G401 (cell line): ENCODE measurements at places on chromosomes 7 and 10. TPM values are rescaled to one million over a fixed set of nuclear protein-coding genes. Genes with fewer than 3 reads are reported as not detected.

DNA sequence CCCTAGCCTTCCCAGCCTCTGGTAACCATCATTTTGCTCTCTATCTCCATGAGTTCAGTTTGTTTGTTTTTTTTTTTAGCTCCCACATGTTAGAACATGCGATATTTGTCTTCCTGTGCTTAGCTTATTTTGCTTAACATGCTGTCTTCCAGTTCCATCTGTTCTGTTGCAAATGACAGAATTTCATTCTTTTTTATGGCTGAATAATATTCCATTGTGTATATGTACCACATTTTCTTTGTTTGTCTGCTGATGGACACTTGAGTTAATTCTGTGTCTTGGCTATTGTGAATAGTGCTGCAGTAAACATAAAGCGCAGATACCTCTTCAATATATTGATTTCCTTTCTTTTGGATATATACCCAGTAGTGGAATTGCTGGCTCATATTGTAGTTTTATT is 21.0 kb downstream of the DLD start:
- no peak for DNase-seq

Gene HOXA7
- total RNA-seq, result 4.4 and 7.1 TPM in 2 replicates

- DNase-seq, result no peak
These were observed 2.7 kb upstream of the FRAT2 start for GRCh38 chr10:97336942-97337831.

Gene ENTPD1
- total RNA-seq, result not detected in 2 replicates

DNA sequence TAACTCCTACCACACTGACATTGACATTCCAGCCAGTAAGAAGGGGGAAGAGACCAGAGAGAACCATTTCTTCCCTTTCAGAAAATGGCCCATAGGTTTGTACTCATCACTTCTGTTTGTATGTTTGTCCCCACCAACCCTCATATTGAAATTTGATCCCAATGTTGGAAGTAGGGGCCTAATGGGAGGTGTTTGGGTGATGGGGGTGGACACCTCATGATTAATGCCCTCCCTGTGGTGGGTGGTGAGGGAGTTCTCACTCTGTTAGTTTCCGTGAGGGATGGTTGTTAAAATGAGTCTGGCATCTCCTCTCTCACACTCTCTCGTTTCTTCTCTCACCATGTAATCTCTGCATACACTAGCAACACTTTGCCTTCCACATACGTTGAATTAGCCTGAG is 21.4 kb downstream of the CADPS2 start:
- DNase-seq, result no peak

Gene PDE6C
- total RNA-seq, result not detected in 2 replicates

DNA sequence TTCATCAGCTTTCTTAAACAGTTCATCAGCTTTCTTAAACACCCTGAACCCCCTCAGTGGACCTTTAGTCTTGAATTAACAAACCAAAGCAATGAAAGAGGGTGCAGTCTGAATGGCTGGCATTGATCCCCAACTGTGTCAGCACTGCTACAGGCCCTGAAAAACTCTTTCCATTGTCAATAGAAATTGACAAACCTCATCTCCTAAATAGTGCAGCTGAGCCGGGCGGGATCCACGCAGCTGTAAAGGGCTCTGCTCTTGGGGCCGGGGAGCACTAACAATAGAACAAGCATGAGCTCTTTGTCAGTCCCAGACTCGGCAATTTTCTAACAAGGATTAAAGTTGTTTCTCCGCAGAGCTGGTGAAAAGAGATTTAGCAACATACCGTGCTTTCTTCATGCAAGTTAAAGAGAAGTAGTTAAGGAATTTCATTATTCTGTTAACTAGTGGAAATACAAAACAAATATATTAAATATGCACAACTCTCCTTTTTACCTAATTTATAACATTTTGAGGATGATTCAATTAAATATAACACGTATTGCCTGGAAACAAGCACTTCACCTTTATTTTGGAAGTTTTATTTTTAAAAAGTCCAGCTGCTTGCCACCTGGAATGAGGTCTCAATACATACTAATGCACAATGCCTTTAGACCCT is 24.7 kb upstream of the FEZF1 start:
- no peak for DNase-seq

Gene HBP1
- total RNA-seq, result 31.3 and 47.8 TPM in 2 replicates

Gene SUN3
- total RNA-seq, result 0.54 TPM in 1 of 2 replicates, not detected in the other

DNA sequence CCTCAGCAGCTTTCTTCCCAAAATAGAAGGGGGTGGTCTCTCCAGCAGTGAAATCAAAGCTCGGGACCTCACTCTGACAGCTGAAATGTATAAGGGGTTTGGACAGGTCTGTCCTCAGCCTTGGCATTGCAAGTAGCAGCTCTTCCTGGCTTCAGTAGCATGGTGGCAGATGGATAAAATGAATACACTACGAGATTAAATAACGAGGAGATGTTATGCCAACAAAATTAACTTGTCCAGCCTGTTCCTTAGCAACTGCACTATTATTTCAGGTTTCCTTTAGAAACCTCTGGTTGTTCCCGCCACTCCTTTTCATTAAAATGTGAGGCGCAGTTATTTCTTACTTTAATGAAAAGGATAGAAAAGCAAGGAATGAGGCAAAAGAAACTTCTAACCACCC is 24.9 kb downstream of the PRLHR start:
- peak; percentile 7 for DNase-seq

Gene EPDR1
- total RNA-seq, result not detected in 2 replicates

DNA sequence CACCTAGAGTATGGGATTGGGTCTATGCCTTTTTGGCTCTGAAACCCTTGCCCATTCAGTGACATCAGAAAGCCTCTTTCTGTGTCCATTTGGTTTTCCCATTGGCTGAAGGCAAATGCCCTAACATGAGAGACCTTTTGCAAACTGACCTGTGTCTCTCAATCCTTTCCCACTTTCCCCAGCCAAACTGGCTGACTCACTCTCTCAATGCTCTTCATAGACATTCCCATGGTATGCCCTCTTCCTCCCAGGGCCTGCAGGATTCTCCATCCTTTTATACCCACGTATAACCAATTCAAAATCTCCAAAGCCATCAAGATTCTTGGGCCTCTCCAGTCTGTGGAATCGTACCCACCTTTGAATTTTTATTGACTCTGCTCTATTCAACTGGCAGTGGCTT is 563.3 kb downstream of the GATA3 start:
- no peak for DNase-seq

Gene BET1
- total RNA-seq, result 20.9 and 30.8 TPM in 2 replicates

Gene COL28A1
- not detected in 2 replicates for total RNA-seq

DNA sequence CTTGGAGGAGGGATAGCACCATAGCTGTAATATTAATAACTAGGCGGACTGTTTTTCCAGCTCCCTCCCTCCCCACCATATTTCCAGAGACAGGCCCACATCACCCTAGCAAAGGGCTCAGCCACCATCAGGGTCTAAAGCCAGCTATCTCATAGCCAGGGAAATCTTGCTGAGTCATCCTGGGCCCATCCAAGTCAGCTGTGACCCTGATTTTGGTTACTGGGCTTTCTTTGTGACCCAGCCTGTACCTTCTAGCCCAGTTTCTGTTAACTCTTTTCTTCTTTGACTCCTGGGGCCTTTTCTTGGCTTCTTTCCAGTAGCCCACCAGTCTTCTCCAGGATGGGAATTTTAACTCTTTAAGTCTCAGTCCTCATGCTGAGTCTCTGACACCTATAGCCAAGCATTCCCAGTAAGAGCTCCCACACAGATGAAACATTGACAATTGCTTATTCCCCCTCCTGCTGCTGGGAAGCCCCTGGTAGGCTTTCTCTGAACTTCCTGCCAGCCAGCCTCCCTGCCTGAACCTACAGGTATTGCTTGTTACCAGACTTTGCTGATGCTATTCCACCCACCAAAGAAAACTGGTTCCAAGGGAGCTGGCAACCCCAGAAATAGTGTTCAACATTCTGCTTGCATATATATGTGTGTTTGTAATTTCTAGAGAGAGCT is 34.8 kb upstream of the ADO start:
- DNase-seq, result no peak

- DNase-seq, result no peak
These were observed 73.4 kb downstream of the SORCS1 start for GRCh38 chr10:107091126-107091525.

DNA sequence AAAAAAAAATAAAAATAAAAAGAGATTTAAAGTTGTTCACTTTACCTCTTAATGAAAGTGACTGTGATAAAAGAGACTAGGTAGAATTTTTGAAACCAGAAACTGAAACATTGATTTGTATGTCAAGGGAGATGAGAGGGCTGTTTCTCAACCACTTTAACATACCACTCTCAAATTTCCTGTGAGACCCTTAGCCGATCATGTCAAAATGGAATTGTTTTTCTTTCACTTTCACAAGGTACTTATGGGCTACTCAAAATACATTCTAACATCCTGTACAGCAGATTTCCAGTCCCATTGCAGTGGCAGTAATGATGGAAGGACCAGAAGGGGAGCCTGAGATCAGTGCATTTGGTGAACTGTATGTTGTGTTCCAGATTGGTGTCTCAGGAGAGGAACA is 261.2 kb downstream of the PPP1R3A start:
- DNase-seq, result no peak

DNA sequence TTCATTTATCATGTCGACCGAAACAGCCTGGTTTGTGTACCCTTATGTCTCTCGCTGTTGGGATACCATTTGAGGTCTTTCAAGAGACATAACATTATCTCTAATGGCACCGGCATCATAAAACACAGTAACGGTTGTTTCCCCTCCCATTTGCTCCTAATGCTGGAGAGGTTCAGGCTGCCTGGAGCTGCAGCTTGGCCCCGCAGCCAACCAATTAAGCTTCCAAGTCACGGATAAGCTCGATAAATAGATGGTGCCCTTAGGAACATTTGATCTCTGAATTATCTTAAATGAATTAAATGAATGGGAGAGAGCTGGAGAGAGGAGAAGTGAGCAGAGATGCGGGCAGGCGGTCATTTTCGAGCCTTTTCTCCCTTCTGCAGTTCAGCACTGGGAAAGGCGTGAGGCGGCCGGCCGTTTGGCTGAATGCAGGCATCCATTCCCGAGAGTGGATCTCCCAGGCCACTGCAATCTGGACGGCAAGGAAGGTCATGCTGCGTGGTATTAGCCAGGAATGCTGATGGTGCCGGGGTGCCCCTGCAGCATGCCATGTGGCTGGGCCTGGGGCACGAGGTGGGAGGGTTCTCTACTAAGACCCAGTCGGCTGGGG is 12.6 kb downstream of the CPA4 start:
- no peak for DNase-seq

DNA sequence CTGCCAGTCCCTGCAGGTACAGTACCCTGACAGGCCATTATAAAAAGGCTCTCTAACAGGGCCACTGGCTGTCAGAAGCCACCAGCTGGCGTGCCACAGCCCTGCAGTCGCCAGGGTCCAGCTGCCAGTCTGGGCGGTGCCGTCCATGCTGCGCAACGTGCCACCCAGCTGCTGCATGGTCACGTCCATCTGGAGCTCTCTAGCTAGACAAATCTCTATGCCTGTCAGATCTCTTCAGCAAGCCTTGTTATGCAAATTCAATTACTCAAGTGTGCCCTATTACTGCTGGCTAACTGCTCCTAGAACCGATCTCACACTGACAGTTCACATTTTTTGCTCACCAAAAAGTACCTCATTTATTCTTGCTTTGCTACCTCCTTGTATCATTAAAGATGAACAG is 75.9 kb downstream of the HIBADH start:
- no peak for DNase-seq

- no peak for DNase-seq
These were observed 102.3 kb downstream of the ZEB1 start for GRCh38 chr10:31421322-31421721.

- DNase-seq, result no peak
These were observed 136.1 kb upstream of the MYO3A start for GRCh38 chr10:25797888-25798429.

- DNase-seq, result no peak
These were observed 682 bp upstream of the RGS10 start for GRCh38 chr10:119542988-119543813.
